ENCODE measurements at places on chromosomes 16 and 17.
A peak's percentile ranks its signal among the peaks of the same experiment; 100 is the strongest.

DNA sequence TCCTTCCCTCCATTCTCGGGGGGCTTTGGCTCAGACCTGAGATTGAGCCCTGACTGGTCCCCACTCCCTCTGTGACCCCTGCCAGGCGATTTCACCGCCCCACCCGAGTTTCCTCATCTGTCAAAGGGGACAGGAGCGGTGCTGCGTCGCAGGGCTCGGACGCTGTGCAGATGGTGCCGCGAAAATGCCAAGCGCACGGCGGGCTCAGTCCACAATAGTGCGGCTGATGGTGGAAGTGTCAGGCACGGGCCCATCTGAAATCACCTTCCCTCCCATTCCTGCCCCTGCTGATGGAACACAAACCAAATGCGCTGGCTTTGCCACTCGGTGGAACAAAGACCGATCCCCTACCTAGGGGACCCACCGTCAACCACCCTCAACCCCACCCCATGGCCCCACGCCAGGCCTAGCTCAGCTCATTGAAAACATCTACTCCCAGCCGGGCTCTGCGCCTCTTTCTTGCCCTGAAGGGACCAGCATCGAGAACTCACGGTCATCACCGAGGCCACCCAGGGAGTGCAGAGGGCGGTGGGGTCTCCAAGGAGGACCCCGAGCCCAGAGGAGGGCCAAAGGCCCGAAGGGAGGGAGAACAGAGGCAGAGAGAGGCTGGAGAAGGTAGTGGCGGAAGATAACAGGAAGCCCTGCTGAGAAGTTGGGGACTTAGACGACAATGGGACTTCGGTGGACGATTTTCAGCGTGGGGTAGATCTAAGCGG lies 1.4 kb downstream of the CARHSP1 start:
- peak; percentile 59 for DNase-seq

DNA sequence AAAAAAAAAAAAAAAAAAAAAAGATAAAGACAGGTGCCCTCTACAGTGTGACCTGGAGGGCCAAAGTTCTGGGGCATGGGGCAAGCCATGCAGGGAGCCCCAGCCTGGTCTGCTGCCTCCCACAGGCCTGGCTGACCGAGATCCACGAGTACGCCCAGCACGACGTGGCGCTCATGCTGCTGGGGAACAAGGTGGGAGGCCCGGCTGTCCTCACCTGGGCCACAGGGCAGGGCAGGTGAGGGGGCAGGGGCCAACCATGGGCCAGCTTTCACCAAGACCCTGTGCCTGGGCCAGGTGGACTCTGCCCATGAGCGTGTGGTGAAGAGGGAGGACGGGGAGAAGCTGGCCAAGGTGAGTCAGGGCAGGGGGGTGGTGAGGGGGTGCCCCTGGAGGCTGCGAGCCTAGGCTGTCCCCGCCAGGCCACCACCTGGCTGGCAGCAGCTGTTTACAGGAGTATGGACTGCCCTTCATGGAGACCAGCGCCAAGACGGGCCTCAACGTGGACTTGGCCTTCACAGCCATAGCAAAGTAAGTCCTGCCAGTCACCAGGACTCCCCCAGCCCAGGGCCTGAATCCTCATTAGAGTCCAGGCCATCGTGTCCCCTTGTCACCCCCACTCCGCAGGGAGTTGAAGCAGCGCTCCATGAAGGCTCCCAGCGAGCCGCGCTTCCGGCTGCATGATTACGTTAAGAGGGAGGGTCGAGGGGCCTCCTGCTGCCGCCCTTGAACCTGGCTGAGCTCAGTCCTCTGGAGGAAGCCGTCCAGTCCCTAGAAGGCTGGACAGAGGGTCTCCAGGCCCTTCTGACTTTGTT lies 2.7 kb upstream of the TRAF7 start:
- peak; percentile 69 for DNase-seq

DNA sequence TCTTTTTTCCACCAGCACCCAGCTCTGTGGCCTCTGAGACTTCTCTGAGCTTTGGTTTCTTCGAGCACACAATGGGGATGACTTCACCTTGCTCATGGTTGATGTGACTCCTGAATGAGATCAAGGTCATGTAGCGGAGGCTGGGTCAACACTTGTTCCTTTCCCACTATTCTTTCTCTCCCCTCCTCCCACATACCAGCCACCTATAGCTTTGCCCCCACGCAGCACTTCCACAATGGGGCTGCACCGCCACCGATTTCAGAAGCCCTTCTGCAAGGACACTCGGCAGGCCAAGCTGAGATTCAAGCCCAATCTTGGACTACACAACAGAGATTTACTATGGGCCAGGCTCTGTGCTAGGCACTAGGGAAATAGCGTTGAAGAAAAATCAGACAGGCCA lies 14.4 kb downstream of the TRIM25 start:
- no peak for DNase-seq

DNA sequence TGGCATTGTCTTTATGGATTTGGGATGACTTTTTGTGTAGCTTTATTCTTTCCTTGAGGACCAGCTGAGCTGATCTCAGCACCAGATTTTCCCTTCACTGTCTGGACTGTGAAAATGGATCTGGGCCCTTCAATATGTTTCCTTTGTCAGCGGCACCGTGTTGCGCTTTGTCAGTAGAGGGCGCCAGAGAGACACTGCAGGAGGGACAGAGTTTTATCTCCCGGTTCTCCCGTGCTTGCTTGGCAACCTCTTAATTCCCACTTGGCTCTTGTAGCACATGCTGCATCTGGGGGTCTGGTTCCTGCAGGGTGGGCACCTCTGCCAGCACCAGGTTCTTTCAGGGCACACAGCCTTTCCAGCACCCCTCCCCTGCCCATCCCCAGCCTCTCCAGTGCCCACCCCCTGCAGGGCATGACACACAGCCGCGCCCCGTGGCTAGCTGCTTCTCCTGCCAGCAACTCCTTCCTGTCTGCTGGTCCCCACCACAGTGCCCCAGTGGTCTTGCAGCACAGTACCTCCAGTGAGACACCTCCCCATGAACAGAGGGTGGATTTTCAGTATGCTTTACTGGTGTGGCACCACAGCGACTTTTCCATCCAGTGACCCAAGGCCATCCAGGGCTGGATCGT lies 19.6 kb downstream of the OR1D5 start:
- DNase-seq, result peak; percentile 44

GRCh38 chr17:74963656-74964055 lies 8.9 kb downstream of the HID1 start:
- no peak for DNase-seq

- no peak for DNase-seq
Observed at GRCh38 chr17:79002291-79002690, 7.3 kb downstream of the CANT1 start.

GRCh38 chr17:38342886-38343607 lies 709 bp downstream of the GPR179 start:
- no peak for DNase-seq
